ENCODE measurements at places on chromosomes 1 and 21.

DNA sequence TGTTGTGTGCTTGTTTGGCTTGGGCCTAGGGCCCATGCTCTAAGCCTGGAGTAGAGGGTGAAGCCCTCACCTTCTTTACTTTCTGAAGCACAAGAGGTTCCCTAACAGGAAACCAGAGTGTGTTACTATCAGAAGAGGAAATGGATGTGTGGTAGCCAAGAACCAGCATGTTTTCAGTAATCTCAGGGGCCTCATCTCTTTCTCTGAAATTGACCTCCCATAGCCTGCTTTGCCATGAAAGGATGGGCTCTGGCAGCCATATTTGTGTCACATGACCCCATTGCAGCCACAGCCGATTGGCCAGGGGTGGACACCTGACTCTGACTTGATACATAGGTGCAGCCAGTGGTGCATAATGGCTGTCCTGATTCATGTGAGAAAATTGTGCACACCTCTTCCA lies 18.6 kb downstream of the A3GALT2 start:
- DNase-seq = no peak

DNA sequence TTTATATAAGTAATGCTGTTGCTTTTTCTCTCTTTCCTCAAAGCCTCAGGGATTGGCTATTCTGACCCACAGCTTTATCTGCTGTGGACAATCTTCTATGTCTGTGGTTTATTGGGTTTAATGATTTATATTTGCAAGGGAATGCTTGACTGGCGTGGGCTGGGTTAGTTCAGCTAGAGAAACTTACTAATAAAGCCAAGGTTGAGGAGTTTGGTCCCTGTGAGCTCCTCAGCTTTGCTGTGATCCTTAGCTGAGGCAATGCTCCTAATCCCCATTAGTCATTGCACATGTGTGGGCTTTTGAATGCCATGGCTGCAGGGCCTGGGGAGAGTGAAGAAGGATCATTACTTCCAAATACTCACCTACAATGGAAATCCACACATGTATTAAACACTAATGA lies 179.3 kb downstream of the ZNF326 start:
- DNase-seq = no peak

DNA sequence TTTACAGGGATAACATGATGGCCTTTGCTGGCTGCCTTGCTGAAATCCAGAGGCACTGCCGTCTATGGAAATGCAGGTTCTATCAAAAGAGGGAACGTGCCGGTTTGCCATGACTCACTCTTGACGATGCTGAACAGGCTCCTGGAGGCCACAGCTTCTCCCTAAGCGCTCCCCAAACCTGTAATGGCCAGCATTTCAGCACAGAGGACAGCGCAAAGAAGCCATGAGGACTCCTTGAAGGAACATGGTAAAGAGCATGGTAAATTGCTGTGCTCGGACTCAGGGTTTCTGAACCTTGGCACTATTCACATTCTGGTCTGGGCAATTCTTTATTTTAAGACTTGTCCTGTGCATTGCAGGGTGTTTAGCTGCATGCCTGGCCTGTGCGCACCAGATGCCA lies 217.5 kb downstream of the CAMTA1 start:
- no peak for DNase-seq

DNA sequence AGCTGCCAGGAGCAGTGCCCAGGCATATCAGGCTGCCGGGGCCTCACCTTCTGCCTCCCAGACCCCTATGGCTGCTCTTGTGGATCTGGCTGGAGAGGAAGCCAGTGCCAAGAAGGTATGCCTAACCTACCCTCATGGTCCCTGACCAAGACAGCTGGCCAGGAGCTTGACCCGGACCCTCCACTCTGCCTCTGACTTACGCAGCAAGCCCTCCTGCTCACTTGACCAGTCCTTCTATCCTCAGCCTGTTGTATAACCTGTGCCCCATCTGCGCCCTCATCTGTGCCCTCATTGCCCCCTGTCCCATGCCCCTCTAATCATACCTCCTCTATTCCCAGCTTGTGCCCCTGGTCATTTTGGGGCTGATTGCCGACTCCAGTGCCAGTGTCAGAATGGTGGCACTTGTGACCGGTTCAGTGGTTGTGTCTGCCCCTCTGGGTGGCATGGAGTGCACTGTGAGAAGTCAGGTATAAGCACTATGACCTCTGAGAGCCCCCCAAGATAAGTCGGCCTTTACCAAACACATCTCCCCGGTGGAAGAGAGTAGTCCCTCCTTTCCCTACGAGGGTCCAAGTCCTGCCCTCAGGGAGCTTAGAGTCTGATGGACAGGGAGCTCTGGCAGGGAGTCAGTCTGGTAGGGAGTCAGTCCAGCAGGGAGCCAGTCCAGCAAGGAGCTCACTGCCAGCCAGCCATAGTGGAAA lies 6.8 kb downstream of the TIE1 start:
- DNase-seq = no peak

DNA sequence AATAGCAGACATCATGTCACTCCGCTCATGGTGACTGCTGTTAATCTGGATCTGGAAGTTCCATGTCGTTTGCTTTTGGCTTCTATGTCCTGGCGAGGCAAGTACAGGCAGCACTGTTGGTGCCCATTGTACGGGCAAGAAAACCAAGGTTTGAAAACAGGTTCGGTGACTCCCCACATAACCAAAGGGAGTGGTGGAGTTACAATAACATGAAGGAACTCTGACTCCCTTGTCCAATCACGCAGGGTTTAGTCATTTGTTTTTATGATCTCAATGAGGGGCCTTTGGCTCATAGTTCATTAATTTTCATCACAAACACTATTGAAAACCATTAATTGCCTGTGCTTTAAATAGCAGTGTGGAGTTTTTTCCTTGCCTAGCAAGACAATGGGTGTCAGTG lies 82.9 kb upstream of the SSX2IP start:
- no peak for DNase-seq

DNA sequence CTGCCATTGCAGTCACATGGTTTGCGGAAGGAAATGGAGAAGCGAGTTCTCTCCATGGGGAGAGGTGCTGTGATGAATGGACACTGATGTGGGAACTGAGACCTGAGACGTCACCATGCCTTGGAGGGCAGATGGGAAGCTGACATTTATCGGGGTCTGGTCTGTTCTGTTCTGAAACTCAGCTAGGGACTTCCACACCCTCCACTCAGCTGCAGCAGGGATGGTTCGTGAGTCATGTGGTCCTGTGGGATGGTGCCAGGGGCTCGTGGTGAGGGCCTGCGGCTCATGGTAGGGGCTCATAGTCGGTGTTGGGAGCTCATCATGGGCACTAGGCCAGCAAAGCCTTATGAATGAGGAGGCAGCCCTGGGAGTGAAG lies 6.1 kb downstream of the GPR137B start:
- no peak for DNase-seq

DNA sequence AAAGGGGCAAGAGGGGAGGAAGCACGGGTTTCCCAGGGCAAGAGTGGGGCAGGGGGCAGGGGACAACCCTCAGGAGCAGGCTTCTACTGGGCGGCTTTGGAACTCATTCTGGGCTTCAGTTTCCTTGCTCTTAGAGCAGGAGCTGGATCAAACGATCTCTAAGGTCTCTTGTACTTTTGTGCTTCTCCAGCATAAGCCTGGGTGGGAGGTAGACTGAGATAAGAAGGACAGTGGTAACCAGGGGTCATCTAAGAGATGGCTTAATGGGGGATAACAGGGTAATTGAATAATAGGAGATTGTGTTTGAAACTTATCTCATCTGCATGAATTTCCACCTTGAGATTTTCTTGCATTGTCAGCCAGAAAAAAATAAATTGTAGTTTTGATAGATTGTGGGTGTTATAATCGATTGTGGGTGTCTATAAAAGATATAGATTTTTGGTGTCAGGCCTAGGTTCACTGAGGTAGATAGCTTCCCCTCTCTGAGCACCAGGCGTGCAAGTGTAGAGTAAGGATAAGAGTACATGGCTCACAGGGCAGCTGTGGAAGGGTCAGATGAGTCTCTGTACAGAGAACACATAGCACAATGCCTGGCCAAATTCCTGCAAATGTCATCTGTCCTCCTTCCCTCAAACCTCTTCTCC lies 68.0 kb downstream of the CD58 start:
- no peak for DNase-seq

DNA sequence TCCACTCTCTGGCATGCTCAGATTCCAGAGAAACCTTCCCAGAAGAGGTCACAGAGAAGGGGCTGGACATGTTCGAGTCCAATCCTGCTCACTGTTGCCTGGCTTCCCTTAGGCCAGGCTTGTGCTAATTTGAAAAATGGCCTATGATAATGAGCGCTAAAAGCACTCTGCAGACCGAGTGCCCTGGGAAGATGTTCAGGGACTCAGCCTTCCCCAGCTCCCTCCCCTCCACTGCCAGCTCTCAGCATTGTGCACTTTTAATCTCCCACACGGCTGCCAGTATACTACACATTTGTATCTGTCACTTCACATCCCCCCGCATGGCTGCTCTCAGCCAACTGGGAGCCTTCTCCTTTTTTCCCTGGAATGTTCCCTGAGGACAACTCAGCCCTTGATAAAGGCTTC lies 24.1 kb downstream of the FAM163A start:
- DNase-seq = no peak

GRCh38 chr1:226411619-226412018 lies 3.7 kb upstream of the PARP1 start:
- DNase-seq = no peak
